ENCODE measurements at places on chromosomes 7 and 10.

- DNase-seq, result no peak
Observed at GRCh38 chr7:2260820-2261219, 18.8 kb downstream of the NUDT1 start.

DNA sequence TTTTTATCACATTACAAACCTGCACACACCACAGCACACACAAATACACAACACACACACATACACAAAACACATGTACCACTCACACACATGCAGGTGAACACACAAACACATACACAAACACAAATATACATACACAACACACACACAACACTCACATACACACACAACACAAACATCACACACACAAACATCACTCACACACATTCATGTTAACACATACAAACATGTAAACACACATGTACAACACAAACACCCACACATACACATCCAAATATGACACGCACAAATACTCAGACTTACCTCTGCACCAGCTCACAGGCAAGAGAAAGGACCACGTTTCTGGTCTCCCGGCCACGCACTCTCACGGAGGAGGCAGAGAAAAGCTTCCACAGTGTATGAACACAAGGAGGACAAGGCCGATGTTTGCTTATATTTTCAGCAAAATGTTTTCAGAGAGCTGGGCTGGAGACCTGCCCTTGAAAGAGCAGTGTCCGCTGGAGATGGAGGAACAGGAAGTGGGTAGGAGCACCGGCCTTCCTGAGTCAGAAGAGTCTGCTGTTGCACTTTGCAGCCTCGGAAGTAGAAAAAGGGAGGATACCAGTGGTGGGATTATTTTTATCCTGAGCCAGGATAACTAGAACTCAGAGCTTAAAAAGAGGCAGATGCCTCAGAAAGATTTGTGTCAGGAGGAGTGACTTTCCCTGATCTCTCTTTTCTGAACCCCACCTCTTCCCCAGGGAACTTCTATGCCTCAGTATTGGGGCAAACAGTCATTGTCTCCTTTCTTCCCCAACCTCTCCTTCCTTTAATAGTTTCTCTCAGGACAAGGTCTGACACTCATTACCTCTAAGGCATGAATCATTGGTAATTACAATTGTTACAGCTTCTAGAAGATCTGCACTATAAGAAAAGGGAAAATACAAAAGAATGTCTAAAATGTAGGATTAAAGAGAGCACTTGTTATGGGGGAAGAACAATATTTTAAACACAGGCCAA lies at the start of gene GIMAP6:
Gene GIMAP6, minus strand, starts transcription at position 520 of the 999 bp plus-strand sequence. CDS start 2,243 bp downstream, outside the sequence.
- DNase-seq, result no peak

GRCh38 chr7:134593530-134594392 lies 44.9 kb downstream of the AKR1B15 start:
- no peak for DNase-seq

- no peak for DNase-seq
Observed at GRCh38 chr10:59702347-59702746, 7.3 kb downstream of the SLC16A9 start.

- no peak for DNase-seq
Observed at GRCh38 chr7:131244259-131244852, 83.3 kb upstream of the MKLN1 start.

- DNase-seq, result peak; percentile 81
Observed at GRCh38 chr7:30548845-30549244, 44.2 kb upstream of the GGCT start.

- DNase-seq, result no peak
Observed at GRCh38 chr7:29113384-29114102, 32.8 kb downstream of the CPVL start.

- DNase-seq, result no peak
Observed at GRCh38 chr10:99854860-99855259, 72.4 kb downstream of the ABCC2 start.

GRCh38 chr10:112389271-112389822 lies 15.4 kb downstream of the ACSL5 start:
- DNase-seq, result no peak

GRCh38 chr10:51683031-51683691 lies 16.2 kb downstream of the CSTF2T start:
- no peak for DNase-seq

- no peak for DNase-seq
Observed at GRCh38 chr10:94777886-94778458, 15.5 kb downstream of the CYP2C19 start.

Measured in cerebellar nuclear complex (tissue), 1 donor.